Fibroblast of the aortic adventitia (primary cell): ENCODE measurements at places on chromosomes 2 and 18.
A peak's percentile ranks its signal among the peaks of the same experiment; 100 is the strongest.

GRCh38 chr2:119233326-119234020 lies 9.8 kb downstream of the STEAP3 start:
- DNase-seq: peak; percentile 32

DNA sequence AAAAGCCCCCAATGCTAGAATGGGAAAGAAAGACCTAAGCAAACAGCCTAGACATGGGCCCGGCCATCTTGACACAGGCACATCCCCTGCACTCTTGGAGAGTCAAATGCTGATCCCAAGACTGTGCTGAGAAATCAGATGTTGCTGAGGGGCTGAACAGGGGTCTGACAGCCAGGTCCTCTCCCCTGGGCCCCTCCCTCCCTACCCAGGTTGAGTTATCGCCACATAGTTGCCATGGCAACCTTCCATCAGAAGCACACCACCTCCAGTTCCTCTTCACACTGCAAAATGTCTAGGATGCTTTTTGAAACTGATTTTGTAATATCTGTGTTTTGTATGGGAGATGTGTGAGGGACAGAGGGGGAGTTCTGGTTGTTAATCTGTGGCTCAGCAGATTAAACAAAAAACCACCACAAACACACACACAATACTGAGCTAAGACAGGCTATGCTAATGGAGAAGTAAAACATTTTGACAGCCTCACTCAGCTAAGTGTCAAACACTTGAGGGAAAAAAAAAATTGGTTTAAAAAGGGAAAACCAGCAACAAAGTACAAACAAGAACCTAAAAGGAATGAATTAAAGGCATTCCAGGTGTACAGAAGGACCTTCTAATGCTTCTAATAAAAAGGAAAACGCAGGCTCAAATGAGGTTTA lies 88.2 kb downstream of the TMEM163 start:
- DNase-seq: no peak

DNA sequence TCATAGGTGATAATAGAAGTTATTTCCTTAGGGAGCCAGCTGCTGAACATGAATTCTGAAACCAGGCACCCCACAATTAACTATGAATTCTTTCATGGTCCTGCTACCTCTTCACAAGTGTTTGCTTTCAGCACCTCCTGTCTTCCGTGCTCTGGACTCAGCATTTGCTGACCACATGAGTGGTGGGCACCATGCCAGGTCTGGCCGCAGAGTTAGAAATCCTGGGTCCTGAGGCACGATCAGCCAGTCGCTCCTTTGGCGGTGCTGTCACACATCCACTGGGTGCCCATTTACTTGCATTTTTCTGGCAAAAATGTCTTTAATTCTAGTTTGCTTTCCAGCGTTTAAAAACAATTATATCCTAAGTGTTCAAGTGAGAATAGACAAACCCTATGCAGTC lies 196.4 kb upstream of the PXDN start:
- no peak for DNase-seq

GRCh38 chr18:23528580-23529472 lies 25.5 kb downstream of the RMC1 start:
- peak; percentile 83 for DNase-seq

- DNase-seq: no peak
Observed at GRCh38 chr2:179562330-179562885, 297.8 kb upstream of the SESTD1 start.

DNA sequence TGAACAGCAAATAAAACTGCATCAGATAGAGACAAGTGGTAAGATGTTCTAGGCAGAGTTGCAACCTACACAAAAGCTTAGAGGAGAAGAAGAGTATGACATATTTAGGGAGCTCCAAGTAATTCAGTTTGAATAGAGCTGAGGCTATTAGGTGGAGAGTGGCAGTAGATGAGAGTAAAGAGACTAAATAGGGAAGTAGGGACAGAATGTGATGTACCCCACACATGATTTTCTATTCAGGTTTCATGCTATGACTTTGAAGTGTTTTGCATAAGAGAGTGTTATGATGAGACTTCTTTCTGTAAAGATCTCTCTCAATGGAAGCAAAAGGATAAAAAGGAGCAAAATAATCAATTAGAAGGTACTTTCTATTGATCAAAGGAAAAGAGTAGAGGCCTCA lies 206.8 kb upstream of the ERBB4 start:
- DNase-seq: no peak

DNA sequence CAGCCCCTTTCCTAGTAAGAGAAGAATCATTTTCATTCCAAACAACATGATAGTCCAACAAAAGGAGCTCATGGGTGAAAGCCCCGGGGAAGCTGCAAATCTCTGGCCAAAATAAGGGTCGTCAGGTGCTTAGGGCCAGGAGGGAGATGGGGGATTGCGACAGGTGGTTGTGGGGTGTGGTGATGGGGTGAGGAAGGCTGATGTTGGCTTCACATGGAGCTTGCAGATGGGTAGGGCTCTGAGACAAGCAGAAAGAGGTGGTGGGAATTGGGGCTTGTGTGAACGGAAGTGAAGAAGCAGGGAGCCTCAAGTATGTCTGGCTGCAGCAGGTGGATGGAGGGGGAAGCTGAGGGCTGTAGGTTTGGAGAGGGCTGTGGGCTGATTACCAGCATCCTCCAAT lies 126.1 kb downstream of the CLIP4 start:
- DNase-seq: no peak

GRCh38 chr2:151475071-151475470 lies 65.4 kb downstream of the RIF1 start:
- no peak for DNase-seq

- DNase-seq: no peak
Observed at GRCh38 chr2:15675456-15676195, 84.0 kb downstream of the DDX1 start.

- no peak for DNase-seq
Observed at GRCh38 chr2:138275881-138276280, 225.7 kb upstream of the SPOPL start.

- DNase-seq: no peak
Observed at GRCh38 chr2:174738841-174739240, 25.4 kb downstream of the CHRNA1 start.

GRCh38 chr2:42084231-42084671 lies 36.4 kb downstream of the PKDCC start:
- DNase-seq: peak; percentile 84

DNA sequence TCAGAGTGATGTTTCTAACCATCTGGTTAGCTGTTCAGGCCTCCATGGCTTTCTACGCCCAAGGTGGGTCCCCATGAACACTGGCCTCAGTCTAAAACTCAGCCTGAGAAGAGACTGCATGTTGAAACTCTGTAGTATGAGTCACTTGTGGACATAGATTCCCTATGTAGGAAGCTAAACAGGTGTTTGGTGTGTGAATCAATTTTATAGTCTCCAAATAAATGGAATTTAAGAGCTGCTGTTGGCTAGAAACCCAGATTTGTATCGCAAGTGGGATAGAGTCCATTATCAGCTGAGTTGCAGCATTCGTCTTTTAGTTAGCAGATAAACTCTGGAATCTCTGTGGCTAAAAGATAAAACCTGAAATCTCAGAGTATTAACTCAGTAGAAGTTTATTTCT lies 131.4 kb downstream of the KCNS3 start:
- DNase-seq: no peak

GRCh38 chr2:176902454-176902853 lies 310.1 kb upstream of the HNRNPA3 start:
- no peak for DNase-seq

GRCh38 chr2:25479761-25480160 lies 138.0 kb upstream of the DNMT3A start:
- DNase-seq: no peak

DNA sequence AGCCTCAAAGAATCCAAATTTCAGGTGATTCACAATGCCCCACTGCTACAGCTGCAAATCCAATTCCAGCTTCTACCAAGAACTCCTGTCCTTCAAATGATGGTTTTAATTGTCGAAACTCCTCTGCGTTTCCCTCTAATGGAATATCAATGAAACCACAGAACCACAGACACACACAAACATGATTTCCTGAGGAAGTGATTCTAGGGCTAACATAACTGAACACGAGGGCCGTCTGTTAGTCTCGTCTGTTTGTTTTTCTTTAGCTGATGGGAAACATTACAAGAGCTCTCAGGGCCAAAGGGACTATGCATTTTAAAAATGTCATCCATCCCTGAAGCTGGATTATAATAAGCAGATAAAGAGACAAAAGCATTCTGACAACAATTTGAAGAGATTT lies 59.4 kb downstream of the RNF152 start:
- DNase-seq: peak; percentile 24

- DNase-seq: no peak
Observed at GRCh38 chr2:102782933-102783332, 21.1 kb downstream of the TMEM182 start.
